K562 (cell line): ENCODE measurements at places on chromosomes 1 and 21. TPM values are rescaled to one million over a fixed set of nuclear protein-coding genes. Genes with fewer than 3 reads are reported as not detected.

The ZNF436 gene
- 6.9 and 7.4 TPM in 2 replicates for total RNA-seq

The RBM11 gene
- 2.2 and 3.0 TPM in 2 replicates for total RNA-seq

The KIF26B gene
- 0.02 and 0.07 TPM in 2 replicates for total RNA-seq

The IFNAR2 gene
- total RNA-seq, result 16.3 and 19.1 TPM in 2 replicates

The EPHA8 gene
- total RNA-seq, result not detected in 2 replicates

The PRAMEF8 gene
- not detected in 2 replicates for total RNA-seq

The BSND gene
- not detected in 2 replicates for total RNA-seq

The CFHR2 gene
- total RNA-seq, result not detected in 2 replicates

The DSTYK gene
- 6.2 and 7.3 TPM in 2 replicates for total RNA-seq

The UHMK1 gene
- total RNA-seq, result 42.6 and 43.3 TPM in 2 replicates

The AQP10 gene
- 3.7 and 4.9 TPM in 2 replicates for total RNA-seq

The RAD54L gene
- total RNA-seq, result 67.0 and 72.7 TPM in 2 replicates

The C4BPA gene
- 0.18 and 0.47 TPM in 2 replicates for total RNA-seq

The TMPRSS15 gene
- 0.18 TPM in 1 of 2 replicates, not detected in the other for total RNA-seq

The PALMD gene
- total RNA-seq, result 3.5 and 4.0 TPM in 2 replicates

The YBEY gene
- 10.5 and 10.7 TPM in 2 replicates for total RNA-seq

The PRDM16 gene
- 0.02 and 0.27 TPM in 2 replicates for total RNA-seq

The CLCNKA gene
- total RNA-seq, result 0.07 and 0.18 TPM in 2 replicates

The NDC1 gene
- total RNA-seq, result 64.5 and 74.2 TPM in 2 replicates

The ITLN2 gene
- not detected in 2 replicates for total RNA-seq

The TNFRSF1B gene
- 91.3 and 91.6 TPM in 2 replicates for total RNA-seq

The TP73 gene
- 1.3 and 1.6 TPM in 2 replicates for total RNA-seq

The GREM2 gene
- total RNA-seq, result 0.07 TPM in 1 of 2 replicates, not detected in the other

The CELA2A gene
- 0.47 and 0.62 TPM in 2 replicates for total RNA-seq

The RXRG gene
- total RNA-seq, result not detected in 2 replicates

The OR4F29 gene
- 0.34 TPM in 1 of 2 replicates, not detected in the other for total RNA-seq

The UBASH3A gene
- 1.5 and 1.8 TPM in 2 replicates for total RNA-seq

The CCDC185 gene
- total RNA-seq, result not detected in 2 replicates

The SERPINC1 gene
- total RNA-seq, result 0.62 and 1.1 TPM in 2 replicates

The FMN2 gene
- total RNA-seq, result 0.16 TPM in 1 of 2 replicates, not detected in the other

The CADM3 gene
- total RNA-seq, result not detected in 2 replicates

The SYT14 gene
- 0.07 TPM in 1 of 2 replicates, not detected in the other for total RNA-seq

The PHC2 gene
- total RNA-seq, result 59.9 and 67.6 TPM in 2 replicates

The PEAR1 gene
- total RNA-seq, result 5.2 and 6.1 TPM in 2 replicates

The LCK gene
- total RNA-seq, result 0.38 and 0.47 TPM in 2 replicates
